ENCODE measurements at places on chromosomes 13 and 19.

DNA sequence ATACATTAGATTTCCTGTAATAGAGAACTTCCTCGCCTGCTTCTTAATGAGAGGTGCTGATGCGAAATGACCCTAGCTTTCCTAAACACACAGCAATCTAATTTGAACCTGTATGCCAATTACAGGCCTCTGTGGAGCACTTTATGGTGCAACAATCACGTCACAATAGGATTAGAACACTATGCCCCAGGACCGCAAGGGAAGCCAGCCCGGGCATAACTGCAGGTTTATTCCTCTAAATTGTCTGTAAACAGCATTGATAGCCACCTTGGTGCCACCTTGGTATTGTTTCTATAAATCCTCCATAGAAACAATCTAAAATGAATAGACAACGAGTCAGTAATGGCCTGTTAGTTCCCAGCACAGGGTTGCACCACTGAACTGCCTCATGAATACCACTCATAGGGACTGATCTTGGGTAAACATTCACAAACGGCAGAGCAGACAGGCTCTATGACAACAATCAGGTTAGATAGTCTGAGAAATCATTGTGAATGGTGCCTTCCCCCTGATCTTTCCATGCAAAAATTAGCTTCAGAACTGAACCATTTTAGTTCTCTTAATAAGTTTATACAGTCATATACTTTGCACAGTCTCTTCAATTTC lies 182.5 kb upstream of the OBI1 start:
- peak; percentile 98 for DNase-seq

DNA sequence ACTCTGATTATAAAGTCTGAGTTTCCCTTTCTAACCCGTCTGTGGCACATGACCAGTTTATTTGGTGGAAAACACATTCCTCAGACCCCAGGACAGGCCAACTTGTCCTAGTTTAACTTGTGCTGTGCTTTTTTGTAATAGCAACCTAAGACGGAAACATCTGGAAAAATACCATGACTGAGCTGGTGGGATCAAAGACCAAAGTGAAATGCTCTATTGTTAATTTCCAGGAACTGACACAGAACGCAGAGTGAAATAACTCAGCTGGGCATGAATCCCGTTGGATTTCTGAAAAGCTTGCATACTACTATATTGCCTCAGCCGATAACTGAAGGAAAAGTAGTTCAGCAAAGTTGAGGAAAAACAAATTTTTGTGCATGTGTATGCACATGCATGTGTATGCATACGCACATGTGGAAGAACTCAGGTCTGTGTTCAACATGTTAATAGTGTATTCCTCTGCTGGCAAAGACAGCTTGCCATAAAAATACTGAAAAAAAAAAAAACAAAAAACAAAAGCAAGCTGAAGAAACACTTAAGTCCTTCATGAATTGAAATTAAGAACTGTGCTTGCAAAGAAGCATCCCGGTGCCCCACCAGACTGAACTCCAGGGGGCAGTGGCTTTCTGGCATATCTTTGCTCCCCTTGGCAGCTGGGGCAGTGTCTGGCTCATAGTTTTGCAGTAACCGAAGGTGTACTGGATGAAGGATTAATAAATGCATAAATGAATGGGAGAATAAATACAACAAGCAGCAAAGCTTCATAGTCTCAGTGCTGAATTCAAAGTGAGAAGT lies 187.8 kb downstream of the LHFPL6 start:
- no peak for DNase-seq

DNA sequence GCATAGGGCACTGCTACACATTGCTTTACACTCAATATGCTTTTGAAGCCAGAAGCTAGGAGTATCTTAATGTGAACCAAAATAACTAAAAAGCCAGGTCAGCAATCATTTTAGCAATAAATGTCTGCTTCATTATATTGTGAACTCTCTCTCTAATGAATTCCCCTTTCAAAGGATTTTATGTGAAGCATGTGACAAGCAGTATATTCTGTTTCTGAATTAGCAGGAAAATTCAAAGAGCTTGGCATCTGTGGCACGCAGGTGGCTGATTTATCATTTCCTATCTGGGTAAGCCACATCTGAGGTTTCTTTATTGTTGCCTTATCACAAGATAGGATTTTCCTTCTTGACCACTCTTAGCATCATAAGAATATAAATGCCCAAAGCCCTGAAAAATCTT lies 56.8 kb upstream of the KLF12 start:
- no peak for DNase-seq

- DNase-seq = no peak
These were observed 39.2 kb downstream of the TSSK6 start for GRCh38 chr19:19475849-19476828.

- no peak for DNase-seq
These were observed 3.0 kb downstream of the TM6SF2 start for GRCh38 chr19:19269952-19270694.

DNA sequence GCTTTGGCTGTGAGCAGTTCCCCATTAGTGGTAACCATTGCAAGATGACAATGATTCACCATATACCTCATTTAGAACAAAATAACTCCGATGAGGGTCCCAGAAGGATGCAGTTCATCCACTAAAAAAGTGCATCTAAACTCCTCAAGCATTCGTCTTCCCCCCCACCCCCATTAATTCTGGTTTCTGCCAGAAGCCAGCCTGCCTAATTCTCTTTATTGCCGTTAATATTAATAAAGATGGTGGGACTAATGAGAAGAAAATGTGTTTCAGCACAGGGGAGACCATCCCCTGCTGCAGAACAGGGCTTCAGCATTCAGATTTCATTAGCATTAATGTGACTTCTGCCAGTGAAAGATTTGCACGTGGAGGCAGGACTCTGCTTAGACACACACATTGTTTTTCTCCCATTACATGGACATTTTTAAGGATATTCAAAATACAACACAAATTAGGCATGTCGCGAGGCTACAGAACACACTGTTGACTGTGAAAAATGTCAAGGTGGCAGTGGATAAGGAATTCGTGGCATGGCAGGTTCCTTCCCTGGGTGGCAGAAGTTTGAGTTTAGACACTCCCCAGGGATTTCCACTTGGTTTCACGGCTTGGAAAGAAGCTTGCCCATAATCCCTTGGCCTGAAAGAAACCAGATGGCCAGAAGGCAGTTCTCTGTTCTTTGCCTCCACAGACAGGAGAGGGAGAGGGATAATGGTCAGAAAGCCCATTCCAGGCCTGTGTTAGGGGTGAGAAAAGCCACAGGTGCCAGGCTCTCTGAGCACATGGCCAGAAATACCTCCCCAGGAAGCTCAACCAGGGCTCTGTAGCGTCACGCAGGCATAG lies 236.5 kb downstream of the FOXO1 start:
- no peak for DNase-seq

DNA sequence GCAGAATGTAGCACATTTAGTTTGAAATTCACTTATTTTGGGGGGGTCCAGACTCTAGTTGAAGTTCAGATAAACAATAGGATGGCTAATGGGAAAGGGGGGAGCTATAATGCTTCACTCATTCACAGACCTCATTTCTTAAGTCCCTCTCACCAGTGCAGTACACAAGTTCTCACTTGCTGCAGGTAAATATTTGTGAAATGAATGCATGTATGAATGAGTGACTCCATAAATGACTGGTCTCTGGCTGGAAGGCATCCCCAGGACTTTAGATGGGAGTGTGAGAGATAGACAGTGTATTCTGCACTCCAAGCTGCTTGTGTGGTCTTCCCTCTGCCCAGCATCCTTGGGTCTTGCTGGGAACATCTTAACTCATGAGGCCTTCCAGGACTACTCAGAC lies 169.2 kb downstream of the ZIC5 start:
- DNase-seq = no peak

- no peak for DNase-seq
These were observed 352.4 kb downstream of the SPRY2 start for GRCh38 chr13:79988573-79988972.

- no peak for DNase-seq
These were observed 19.8 kb upstream of the GNA15 start for GRCh38 chr19:3115916-3116602.

GRCh38 chr19:32581705-32582179 lies 752 bp downstream of the PDCD5 start:
- no peak for DNase-seq

- DNase-seq = no peak
These were observed 245.0 kb downstream of the KLF5 start for GRCh38 chr13:73303851-73304250.

GRCh38 chr13:37302686-37303085 lies 197.2 kb upstream of the CSNK1A1L start:
- no peak for DNase-seq

- no peak for DNase-seq
These were observed 32.0 kb upstream of the ASF1B start for GRCh38 chr19:14168259-14168972.

GRCh38 chr19:23315286-23315685 lies 65.1 kb upstream of the ZNF724 start:
- no peak for DNase-seq

DNA sequence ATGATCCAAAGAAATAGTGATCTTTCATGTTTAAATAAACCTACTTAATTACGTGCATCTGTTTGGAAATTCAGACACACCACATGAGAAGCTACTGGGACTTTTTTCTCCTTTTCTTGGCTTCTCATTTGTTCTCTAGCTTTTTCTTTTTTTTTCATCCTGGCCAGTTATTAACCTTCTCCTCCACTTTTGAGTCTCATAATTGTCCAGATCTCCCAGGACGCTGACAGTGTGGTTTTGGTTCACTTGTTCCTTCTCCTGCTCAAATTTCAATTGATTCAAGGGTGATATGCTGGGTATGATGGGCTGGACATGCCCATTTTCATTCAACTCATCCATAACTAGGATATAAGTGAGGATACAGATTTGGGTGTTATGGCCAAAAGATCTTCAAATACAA lies 152.3 kb downstream of the TM9SF2 start:
- DNase-seq = no peak

DNA sequence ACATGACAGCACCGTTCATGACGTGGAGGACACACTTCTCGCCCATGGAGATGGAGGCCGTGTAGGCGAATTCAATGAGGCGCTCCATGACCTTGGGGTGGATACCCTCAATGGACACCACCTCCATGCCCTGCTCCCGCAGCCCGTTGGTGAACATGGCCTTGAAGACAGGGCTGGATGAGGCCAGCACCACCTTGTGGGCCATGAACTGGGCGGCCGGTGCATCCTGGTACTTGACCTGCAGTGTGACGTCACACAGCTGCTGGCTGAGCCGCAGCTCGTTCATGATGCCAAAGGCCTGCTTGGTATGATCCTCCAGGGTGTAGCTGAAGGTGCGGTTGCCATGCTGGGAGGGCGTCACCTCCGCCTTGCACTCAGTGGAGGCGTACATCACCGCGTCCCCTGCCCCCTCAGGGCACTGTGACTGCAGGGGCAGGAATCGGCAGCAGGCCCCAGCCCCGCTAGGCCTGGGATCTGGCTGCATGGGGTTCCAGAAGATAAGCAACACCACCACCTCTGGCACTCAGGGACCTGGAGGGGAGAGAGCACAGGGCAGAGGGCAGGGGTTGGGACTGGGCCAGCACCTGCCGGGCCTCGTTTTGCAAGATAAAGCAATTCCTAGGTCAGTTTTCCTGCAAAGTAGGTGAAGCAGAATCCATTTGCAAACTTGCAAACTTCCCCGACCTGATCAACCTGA lies 3.5 kb downstream of the KEAP1 start:
- no peak for DNase-seq

GRCh38 chr13:19266979-19267378 lies 85.4 kb upstream of the TUBA3C start:
- no peak for DNase-seq

- DNase-seq = no peak
These were observed 30.4 kb upstream of the HMGB1 start for GRCh38 chr13:30496147-30496546.

GRCh38 chr13:49996161-49996915 lies 504 bp upstream of the TRIM13 start:
- peak; percentile 79 for DNase-seq

DNA sequence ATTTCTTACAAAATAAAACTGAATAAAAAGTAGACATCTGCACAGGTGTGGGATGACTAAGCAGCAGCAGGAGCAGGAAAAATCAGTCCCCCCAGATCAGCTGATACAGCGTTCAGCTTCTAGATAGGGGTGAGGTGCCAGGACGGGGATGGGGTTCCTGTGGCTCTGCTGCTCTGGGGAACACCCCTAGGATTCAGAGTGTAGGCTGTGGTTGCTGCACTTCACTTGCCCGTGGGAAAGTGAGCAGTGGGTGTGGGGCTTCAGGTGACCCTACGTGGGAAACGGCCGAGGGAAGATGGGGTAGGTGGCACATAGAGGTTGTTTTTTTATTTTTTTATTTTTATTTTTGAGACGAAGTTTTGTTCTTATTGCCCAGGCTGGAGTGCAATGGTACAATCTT lies 3.2 kb upstream of the CXCL17 start:
- DNase-seq = no peak

Measured in DMS153 (cell line).